GM10248 (cell line): ENCODE measurements at places on chromosomes 5 and 9.
A peak's percentile ranks its signal among the peaks of the same experiment; 100 is the strongest.

GRCh38 chr5:176654856-176655255 lies 7.6 kb downstream of the TSPAN17 start:
- no peak for DNase-seq

DNA sequence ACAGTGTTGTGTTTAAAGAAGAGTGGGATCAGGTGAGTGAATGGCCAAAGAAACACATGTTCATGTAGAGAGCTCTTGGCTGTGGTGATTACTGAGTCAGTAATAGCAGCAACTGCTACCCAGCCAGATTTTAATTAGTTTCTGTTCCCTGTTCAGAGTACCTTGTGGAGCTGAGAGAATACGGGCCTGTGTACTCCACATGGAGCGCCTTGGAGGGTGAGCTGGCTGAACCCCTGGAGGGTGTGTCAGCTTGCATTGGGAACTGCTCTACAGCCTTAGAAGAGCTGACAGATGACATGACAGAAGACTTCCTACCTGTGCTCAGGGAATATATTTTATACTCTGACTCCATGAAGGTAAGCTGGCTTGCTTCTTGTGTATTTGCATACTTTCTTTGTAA lies 52.3 kb downstream of the SLC46A2 start:
- DNase-seq: no peak

DNA sequence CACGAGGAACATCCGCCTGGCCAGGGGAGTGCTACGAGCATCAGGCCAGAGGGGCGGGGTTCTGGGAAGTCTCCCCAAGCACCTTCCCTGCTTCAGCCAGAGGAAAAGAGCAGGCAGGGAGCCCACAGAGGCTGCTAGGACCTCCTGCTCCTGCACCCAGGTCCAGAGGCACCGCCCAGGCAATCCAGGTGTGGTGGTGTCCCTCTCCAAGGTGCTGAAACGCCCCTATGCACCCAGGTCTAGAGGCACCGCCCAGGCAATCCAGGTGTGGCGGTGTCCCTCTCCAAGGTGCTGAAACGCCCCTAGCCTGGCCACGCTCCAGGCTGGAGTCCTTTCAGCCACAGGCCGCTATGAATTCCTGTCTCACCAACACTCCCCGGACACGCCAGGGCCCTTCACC lies 10.7 kb upstream of the UBAC1 start:
- DNase-seq: no peak

- no peak for DNase-seq
Observed at GRCh38 chr5:154863291-154864080, 5.1 kb downstream of the CNOT8 start.

DNA sequence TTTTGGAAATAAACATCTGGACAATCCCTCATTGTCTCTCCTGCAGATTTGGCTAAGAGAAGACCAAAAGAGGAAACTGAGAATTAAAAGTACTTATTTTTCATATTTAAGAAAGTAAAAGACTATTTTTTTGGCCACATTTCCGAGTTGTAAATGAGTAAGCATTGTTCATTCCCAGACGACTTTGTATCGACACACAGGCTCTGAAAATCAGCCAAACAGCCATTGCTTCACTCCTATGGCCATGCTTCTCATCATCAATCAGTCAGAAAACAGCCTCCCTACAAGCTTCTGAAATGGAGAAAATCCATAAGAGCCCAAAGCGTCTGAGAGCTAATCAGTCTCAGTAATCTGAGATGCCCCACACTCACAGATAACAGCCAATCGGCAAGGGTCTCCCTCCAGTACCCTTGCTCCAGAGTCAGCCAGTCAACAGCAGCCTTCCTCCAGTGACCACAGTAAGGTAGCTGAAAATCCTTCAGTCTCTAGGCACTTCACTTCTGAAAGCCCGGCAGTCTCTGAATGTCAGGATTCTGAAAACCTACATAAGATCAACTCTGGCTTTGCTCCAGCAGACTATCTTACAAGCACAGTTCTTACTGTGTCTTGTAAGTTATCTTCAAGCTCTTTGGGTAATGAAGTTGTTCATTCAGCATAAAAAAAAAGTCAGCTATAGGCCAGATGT lies 30.9 kb downstream of the CDO1 start:
- no peak for DNase-seq

DNA sequence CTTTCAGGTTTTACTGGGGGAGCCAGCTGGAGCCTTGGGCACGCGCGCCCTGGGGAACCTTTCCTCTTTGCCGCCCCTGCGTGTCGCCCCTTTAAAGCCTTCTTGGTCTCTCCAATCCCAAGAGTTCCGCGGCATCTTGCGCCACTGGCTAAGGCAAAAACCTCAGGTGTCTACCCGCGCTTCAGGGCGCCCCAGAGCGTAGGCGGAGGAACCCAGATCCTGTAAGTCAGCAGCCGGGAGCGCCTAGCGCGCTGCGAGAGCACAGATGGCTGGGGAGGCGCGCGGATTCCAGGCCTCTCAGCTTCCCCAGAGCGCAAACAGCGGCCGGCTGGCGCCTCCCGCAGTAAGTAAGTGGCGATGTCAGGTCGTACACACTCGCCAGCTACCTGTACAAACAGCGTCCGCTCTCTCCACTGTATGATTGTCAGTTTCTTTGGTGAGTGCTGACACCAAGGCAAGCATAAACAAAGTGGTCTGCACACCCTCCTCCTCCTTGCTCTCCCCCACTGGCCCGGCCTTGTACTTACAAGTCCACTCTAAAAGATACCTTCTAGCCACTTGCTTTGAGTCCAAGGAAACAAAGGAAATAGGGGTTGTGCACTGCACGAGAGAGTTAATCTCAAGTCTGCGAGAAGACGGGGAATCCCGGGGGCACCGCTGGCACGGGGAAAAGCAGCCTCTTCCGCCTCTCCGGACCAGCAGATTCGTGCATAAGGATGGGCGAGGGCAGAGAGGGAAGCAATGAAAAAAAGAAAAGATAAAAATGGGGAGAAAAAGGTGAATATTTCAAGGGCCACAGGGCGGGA lies 2.9 kb downstream of the HTR1A start:
- peak; percentile 5 for DNase-seq

DNA sequence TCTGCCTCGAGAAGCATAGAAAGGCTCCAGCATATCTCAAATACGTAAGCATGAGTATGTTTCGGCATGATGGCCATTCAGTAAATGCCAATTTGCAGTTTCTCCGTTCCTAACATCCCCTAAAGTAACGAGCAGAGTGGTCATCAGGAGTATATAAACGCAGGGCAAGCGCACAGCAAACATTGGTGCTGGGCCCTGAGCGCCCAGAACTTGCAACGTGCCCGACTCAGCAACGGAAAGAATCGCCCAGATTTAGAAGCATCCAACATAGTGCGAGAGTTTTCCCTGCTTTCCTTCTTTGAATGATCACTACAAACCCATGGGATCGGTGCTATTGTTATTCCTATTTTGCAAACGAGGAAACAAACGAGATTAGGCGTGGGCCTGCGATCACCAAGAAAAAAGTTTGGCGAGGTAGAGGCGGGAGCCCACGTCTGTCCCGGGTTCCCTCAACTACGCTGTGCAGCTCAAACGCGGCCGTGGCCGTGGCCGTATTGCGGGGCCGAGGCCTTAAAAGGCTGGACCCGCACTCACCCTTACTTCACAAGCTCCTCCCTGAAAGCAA lies 505 bp downstream of the RPS14 start:
- DNase-seq: no peak

DNA sequence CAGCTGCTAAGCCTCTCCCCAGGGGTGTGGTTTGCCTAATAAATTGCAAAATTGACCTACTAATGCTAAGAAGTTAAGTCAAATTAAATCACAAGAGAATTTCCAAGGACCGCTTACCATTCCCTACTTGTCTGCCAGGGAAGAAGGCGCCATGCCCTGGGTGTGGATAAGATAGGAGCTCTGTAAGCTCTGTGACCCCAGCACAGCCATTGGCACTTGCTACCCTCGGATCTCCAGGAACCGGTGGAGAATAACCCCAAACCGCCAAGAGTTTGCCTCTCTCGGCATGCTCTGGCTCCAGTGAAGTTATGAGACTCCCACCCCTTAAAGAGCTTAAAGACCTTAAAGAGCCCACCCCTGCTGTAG lies 58.9 kb downstream of the NEURL1B start:
- no peak for DNase-seq

DNA sequence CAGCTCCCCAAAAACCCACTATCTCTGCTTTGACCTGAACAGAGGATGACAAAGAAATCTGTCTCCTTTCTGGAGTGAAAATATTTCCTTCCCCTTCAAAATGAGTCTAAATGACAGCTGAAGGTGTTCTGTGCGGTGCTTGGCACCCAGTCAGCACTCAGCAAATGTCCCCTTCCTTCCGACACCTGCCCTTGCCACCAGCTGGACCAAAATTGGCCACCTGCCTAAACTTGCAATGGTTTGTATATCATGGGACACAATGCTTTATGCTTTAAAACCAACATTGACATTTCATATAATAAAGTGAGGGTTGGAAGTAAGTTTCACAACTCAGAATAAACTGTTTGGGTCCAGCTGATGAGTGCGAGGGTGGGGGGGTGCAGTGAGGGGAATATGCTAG lies 7.5 kb upstream of the TTC1 start:
- no peak for DNase-seq

DNA sequence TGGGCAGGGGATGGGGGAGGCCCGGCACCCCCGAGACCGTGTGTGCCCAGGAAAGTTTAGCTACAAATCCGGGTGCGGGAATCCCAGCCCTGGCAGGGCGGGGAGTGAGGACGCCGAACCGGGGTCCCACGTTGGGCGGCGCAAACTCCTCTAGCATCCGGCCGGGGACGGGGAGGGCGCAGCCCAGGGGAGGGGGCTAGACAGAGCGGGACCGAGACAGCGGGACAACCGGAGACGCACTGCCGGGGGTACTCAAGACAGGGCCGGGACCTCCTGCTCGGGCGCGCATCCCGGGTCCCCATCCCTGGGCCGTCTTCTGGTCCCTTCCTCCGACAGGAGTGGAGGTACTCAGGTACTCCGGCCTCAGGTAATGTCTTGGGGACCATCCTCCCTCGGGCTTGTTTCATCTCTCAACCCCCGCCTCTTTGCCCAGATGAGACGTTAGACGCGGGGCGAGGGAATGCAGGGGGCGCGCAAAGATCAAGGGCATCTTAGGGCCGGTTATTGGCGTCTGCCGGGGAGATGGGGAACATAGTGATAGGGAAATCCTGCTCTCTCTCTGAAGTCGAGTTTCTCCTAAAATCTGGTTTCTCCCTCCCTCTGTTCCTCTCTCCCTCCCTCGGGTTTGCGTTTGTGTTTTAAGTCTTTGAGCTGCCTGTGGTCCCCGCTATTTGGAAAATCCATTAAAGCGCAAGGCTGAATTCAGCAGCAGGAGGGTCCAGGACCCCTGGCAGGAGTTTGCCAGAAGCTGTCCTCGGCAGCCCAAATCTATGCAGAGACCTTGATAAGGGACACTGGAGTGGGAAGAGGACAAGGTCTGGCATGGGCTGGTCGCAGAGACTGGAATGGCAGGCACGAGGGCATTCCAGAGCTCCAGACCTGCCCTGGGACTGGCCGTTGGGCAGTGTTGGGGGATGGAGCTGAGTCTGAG lies 815 bp downstream of the PDZD2 start:
- DNase-seq: no peak

GRCh38 chr5:145105384-145105783 lies 729.8 kb downstream of the PRELID2 start:
- no peak for DNase-seq

- no peak for DNase-seq
Observed at GRCh38 chr9:108400297-108400696, 455.5 kb downstream of the ACTL7B start.

DNA sequence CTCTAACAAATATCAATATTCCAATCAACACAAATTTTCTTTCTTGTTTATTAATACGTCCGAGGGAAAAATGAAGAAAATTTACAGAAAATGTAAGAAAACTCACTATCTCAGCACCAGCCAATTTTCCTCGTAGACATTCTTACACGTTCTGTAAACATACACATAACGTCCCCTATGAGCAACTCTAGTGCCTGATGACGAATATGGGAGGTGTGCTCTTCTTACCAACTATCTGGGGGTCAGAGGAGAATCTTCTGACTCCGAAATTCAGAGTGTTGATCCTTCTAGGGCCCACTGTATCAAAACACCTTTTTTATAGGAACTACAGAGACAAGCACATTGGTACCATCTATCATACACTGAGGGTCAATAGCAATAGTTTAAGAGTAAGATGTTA lies 198.7 kb downstream of the GAPVD1 start:
- no peak for DNase-seq

GRCh38 chr5:415928-416635 lies 26.9 kb upstream of the EXOC3 start:
- DNase-seq: no peak

DNA sequence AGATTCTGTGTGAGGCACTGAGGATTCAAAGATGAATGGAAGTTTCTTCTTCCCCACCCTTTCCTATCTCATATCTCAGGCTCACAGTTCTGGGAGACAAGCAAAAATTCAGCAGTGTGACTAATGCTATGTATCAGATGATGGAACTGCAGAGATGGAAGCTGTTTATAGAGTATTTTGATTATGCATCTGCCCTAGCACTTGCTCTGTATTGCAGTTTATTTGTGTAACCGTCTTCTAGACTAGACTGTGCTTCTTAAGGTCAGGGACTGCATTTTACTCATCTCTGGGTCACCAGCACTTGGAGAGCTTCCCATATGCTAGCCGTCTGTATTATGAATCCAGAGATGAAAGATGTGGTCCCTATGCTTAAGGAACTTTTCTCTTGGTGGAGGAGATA lies 12.6 kb downstream of the CAVIN4 start:
- no peak for DNase-seq

DNA sequence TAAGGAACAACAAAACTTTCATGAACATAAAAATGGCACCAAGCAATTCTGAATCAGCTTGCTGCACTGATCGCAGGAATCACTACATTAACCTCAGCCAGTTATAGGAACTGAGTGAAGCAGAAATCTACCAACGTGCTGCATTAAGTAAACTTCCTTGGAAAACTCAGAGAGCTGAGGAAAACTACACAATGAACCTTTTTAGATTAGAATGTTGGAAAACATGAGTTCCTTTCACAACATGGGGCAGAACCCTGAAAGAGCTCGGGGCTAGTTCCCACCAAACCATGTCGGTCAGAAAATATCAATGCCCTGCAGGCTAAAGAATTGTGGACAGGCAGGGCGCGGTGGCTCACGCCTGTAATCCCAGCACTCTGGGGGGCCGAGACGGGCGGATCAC lies 19.4 kb downstream of the ALDH7A1 start:
- DNase-seq: no peak

- DNase-seq: no peak
Observed at GRCh38 chr9:108569624-108570023, 286.2 kb downstream of the ACTL7B start.

- DNase-seq: no peak
Observed at GRCh38 chr5:19713740-19714139, 274.3 kb downstream of the CDH18 start.

DNA sequence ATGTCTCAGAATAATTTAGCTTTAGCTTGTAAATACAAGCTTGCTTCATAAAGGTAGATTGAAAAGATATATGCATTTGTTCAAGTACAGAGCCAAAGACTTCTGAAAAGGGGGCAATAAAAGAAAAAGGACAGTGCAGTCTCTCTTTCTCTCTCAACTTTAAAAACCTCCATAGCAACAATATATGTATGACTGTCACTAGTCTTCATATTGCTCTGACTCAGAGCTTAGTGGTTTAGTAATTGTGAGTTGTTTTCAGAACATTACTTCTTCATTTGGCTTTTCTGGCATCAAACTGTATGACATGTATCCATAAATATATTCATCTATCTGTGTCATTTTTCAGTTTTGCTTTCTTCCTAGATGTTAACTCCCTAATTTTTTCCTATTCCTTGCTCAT lies 194.6 kb upstream of the KIF2A start:
- DNase-seq: no peak
